ENCODE measurements at places on chromosomes 2 and 18.
A peak's percentile ranks its signal among the peaks of the same experiment; 100 is the strongest.

DNA sequence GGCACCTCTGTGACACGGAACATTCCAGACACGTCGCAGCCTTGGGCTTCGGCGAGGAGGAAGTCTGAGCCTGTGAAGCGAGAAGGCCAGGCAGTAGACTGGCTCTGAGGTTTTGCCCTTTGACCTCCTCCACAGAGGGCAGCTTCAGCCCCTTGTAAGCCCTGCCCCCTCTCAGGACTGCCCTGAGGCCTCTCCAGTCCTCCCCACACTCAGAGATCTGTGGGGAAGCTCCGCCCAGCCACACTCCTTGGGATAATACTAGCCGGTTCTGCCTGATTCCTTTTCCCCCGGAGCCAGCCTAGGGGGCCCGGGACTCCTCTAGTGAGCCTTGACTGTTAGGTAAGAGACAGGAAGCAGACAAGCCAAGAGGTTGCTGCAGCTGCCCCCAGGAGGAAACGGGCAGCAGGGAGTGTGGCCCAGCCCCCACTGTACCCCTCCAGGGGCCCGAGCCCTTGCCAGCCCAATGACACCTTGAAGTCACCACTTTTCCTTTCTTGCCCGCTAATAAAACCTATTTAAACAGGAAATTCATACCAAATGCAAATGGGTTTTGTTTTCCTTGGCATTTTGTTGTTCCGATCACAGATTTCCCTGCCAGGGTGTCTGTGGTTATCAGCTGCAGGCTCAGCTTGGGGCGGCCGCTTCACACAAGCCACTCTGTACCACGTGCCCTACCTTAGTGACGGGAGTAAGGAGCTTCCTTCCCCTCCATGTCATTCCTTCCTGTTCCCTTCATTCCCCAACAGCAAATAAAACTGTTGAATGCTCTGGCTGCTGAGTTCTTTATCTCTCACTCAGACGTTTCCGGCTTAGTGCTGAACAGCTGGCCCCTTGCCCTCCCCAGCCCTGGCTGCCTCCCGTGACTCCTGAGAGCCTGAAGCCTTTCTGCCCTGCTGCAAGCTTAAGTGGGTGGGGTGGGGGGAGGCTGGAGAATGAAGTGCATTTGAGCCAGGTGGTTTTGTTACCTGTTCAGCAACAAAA, 124.7 kb downstream of the CABLES1 start:
- no peak for DNase-seq

GRCh38 chr2:64944484-64944883, 44.7 kb upstream of the SLC1A4 start:
- no peak for DNase-seq

- DNase-seq: no peak
Measured at GRCh38 chr2:168583710-168584521, 127.8 kb downstream of the CERS6 start.

DNA sequence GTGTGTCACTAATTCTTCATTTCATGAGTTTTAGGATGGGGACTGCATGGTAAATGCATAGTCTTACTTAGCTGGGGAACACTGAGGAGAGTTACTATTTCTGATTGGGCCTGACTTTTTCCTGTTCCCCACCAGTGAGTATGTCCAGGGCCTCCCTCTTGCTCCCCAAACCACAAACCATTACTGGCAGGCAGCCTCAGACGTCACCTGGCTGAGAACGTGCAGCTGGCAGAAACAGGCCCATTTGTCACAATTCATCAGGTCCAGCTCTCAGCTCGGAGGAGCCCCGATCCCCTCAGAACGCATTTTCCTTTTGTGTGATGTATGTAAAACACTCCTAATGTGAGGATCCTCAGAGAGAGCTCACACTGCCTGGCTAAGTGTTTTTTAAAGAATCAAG, 71.7 kb upstream of the SIX3 start:
- no peak for DNase-seq

DNA sequence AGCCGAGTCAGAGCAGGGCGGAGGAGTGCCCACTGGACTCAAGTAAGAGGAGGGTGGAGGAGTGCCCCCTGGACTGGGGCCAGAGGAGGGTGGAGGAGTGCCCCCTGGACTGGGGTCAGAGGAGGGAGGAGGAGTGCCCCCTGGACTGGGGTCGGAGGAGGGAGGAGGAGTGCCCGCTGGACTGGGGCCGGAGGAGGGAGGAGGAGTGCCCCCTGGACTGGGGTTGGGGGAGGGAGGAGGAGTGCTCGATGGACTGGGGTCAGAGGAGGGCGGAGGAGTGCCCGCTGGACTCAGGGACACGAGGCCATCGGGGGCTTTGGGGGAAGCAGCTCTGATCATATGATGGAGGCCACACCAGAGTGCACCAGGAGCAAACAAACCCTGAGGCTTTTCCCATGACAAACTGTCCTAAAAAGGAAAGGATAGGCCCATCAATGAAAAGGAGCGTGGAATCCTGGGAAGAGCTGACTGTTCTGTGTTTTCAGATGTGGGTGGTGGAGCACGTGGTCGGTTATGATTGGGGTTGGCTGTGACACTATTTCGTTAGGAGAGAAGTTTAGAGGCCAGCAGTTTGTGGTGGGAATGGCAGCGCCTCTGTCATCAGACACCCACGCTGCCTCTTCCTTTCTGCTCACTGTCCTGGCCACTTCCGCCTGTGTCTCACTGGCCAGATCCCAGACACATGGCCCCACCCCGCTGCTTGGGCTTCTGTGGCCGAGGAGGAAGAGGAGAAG, 24.5 kb upstream of the HPCAL1 start:
- DNase-seq: no peak

DNA sequence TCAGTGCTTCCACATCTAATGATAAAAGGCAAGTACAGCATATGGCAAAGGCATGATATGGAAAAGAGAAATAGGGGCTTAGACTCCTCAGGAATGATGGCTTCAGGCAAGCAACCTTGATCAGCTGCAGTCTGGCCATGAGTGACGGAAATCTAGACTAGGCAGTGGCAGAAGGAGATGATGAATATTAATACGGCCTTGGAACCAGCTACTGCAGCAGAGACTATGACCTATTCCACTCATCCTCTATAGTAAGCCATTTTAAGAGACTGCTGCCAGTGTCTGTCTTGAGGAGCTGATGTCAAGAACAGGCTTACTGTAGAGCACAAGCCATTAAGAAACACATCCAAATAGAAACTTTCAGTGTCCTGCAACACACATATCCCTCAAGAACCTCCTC, 23.7 kb downstream of the ASXL2 start:
- no peak for DNase-seq

GRCh38 chr18:13502585-13502984, 223.8 kb downstream of the FAM210A start:
- DNase-seq: no peak

- DNase-seq: no peak
Measured at GRCh38 chr2:72682061-72682460, 143.8 kb downstream of the EXOC6B start.

- DNase-seq: no peak
Measured at GRCh38 chr18:457521-458412, 42.7 kb downstream of the COLEC12 start.

DNA sequence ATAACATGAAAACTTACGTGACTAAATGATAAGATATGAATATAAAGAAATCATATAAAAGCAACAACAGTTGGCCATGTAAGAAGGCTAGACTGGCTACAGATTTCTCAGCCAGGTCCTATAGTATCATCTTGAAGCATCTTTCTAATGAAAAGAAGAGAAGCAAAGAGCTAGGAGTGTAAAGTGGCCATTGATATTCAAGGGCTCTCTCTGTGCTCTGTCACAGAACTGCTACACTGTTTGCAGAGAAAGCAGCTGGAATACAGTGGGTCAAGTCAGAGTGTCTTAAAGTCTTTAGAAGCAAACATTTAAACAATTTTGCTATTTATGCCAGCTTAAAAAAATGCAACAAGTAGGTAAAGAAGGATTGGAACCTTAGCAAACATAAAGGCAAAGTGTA, 118.8 kb downstream of the SCN9A start:
- no peak for DNase-seq

DNA sequence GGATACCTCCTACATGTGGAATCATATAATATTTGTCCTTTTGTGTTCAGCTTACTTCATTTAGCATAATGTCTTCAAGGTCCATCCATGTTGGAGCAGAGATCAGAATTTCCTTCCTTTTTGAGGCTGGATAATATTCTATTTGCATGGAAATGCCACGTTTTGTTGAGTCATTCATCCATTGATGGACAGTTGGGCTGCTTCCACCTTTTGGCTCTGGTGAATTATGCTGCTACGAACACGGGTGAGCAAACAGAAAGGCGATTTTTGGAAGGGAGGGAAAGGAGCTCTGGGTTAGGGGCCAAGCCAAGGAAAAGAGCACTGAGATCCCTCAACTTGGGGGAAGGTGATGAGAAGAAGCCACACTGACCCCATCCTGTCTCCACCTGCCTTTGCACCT, 260.5 kb downstream of the TNS1 start:
- no peak for DNase-seq

GRCh38 chr18:42437646-42438045, 482.6 kb downstream of the PIK3C3 start:
- no peak for DNase-seq

DNA sequence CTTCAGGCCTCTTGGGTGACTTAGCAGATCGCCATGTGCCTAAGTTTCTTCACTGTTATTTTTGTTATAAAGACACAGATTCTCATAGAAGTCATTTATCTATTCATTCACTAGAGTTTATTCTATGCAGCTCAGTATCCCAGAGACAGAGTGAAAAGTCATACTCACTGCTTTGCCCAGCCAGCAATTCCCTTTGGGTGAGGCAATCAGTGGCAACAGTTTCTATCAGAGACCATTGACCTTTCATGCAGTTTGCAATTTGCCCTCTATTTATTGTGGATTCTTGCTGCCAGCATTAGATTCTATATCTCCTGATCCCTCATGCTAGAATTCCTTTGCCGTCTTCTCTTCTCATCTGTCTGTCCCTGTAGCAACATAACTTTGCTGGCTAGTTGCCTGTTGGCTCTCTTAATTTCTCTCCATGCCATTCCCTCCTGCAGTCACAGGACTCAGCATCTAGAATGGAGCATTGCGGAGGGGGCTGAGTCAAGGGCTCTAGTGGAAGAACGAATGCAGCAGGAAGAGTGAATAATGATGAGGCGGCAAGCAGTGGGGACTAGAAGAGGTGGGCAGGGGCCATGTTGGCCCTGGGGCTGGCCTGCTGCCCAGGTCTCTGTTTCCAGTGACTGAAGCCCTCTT, 12.2 kb downstream of the SLC9A4 start:
- no peak for DNase-seq

- no peak for DNase-seq
Measured at GRCh38 chr2:176851889-176852483, 360.6 kb upstream of the HNRNPA3 start.

DNA sequence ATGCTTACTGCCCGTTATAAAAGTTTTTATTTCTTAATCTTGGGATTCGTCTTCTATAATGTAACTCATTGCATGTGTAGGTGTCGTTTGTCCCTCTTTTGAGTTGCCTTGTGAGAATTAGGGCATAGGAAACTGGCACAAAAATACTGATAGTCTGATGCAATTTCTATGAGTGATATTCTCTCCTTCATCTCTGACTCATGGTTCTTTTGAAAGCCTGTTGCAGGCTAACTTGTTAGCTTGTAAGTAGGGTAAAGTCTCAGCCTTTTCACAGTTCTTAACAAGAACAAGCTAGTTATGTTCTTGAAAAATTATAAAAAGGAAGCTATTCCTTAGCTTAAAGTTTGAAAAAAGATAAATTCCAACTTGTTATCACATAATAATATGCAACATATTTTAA, 1085.4 kb upstream of the NRXN1 start:
- DNase-seq: no peak

- no peak for DNase-seq
Measured at GRCh38 chr2:218734190-218734975, 23.7 kb downstream of the TTLL4 start.

DNA sequence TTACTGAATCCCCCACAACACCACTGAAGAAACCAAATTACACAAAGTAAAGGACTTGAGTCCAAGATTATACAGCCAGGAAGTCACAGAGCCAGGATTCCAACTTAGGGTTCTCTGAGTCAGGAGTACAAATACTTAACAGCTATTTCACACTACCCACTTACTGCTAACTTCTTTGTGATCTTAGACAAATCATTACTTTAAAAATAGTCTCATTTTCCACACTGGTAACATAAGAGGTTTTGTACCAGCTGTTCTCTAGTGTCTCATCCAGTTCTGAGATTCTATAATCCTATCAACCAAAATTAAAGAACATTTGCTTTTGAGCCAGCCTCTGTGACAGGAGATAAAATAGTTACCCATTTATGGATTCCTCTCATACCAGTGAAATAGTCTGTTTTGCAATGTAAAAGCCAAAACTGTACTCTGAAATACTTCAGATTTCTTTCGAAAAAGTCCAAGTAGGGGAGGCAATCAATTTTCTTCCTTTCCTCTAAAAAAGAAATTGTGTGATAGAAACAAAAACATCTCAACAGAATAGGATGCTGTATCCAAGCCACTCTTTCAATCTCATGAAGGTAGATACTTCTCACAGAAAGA, 157.6 kb downstream of the LRATD1 start:
- no peak for DNase-seq

- no peak for DNase-seq
Measured at GRCh38 chr2:105772362-105772761, 27.6 kb downstream of the NCK2 start.

- no peak for DNase-seq
Measured at GRCh38 chr2:105796131-105796638, 51.5 kb downstream of the NCK2 start.

DNA sequence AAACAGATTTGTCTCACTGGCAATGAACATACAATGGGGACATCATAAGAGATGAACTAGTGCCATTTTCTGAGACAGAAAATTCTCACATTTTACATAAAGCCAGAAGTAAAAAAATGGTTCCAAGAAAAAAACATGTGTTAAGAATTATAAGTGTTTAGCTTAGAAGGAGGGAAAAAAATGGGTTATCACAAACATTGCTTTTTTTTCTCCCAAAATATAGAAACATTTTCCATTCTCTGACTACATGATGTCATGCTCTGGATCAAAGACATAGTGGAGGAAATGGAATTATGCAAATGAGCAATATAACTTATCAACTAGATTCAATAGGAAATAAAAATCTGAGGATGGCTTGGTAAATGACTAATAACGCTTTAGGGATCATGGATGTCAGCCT, 49.8 kb downstream of the SPATS2L start:
- DNase-seq: no peak

DNA sequence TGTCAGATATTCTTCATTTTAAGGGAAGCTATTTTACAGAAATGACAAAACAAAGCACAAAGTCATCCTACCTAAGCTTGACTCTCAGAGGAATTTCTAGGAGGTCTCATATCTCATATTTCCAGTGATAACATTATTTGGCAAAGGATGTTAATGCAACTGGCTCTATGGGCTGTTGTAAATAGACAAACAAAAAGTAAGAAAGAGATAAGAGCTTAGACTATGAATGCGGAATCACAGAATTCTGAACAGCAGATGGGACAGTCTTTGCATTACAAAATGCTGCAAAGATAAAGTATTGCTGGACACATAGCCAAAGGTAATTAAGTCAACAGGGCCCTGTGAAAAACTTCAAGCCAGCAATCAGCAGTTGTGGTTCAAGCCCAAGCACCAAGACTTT, 23.9 kb downstream of the PIAS2 start:
- no peak for DNase-seq

- DNase-seq: no peak
Measured at GRCh38 chr2:6960659-6961058, 43.4 kb downstream of the RNF144A start.

- no peak for DNase-seq
Measured at GRCh38 chr18:6961331-6961730, 156.3 kb downstream of the LAMA1 start.

GRCh38 chr2:10497797-10498251, 49.7 kb upstream of the ODC1 start:
- DNase-seq: peak; percentile 34

- DNase-seq: no peak
Measured at GRCh38 chr2:217900010-217900779, 102.6 kb downstream of the TNS1 start.
